HTR-8/SVneo (cell line): ENCODE measurements at places on chromosomes 2 and 18.
A peak's percentile ranks its signal among the peaks of the same experiment; 100 is the strongest.

DNA sequence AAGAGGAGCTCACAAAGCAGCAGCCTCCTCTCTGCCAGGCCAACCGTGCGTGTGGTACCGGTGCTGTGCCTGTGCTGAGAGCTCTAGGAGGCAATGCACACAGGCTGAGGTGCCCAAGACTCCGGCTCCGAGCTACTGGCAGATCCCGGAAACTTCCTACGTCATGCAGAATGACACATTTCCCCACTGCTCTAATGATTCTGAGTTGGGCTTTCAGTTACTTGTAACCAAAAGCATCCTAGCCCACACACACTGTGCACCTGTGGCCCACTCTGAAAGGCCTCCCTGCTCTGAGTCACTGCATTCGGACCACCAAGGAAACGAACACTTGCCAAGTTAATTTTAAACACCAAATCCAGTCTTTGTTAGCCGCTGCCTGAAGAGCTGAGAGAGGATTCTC is 9.3 kb upstream of the RNU4ATAC start:
- DNase-seq: no peak

DNA sequence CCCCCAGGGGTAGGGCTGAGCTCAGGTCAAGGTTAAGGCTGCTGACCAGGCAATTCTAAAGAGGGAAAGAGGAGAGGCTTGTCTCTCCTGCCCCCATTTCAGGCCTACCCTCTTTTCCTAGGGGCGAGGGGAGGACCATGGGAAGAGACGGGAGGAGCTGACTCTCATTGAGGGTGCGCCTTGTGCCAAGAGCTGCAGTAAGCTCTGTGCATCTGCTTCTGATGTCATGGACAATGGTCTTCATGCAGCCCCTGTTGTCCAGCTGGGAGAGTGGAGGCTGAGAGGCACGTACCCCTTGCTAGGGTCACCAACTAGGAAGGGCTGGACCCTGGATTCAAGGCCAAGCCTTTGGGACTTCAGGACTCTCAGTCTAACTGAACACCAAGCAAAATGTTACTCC is 45.2 kb downstream of the PTGR3 start:
- DNase-seq: no peak

- DNase-seq: no peak
Observed at GRCh38 chr2:241314226-241315092, 1.0 kb downstream of the HDLBP start.

DNA sequence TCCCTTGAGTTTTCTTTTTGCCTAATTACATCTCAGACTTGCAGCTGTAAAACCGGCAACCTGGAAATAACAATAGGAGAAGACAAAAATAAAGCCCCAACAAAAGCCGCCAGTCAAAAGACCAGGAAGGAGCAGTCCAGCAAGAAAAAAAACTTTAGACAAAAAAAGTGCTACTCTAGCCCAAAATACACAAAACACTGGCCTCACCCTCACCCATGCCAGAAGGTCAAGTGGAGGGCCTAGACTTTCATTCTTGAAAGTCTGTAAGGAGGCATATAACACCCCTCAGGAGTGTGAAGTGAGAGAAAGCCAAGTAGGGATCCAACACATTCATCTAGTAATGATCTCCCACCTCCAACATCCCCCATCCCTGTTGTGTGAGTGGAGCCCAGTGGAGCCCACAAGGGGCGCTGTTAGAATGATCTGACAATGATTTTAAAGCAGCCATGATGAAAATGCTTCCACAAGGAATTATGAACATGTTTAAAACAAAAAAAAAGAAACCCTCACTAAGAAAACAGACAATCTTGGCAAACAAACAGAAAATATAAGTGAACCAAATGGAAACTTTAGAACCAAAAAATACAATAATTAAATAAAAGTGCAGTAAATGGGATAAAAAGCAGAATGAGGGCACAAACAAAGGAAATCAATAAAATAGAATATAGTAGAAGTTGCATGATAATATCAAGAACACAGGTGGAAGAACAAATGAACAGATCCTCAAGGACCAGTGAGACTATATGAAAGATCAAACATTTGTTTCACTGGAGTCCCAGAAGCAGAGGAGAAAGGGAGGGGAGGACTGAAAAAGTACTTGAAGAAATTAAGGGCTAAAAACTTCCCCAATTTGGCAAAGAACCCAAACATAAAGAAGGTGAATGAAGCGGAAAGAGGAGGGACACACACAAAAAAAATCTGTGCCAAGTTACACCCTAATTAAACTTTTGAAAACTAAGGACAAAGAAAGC is 23.9 kb downstream of the SESTD1 start:
- no peak for DNase-seq

- no peak for DNase-seq
Observed at GRCh38 chr2:17540813-17541530, 476 bp downstream of the VSNL1 start.

- DNase-seq: no peak
Observed at GRCh38 chr2:69304656-69305055, 82.4 kb downstream of the GFPT1 start.

GRCh38 chr2:190791347-190791975 is 89.2 kb upstream of the GLS start:
- peak; percentile 27 for DNase-seq

DNA sequence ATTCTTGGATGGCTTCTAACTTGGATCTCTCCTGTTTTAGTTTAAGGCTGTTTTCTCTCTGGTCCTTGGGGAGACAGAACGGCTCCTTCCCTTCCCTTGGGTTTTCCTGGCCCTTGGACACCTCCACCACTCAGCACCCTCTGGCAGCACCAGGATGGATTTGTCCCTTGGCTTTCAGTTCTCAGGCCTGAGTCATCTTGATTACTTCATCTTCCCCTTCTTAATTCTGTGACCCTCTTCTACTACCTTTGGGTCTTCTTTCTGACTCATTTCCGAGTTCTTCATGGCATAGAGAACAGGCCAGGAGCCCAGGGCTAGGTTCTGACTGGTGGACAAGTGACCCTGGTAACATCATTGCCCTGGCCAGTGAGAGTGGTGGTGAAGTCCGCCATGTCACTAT is 14.9 kb downstream of the IGFBP2 start:
- DNase-seq: no peak

GRCh38 chr18:9719421-9719981 is 11.4 kb downstream of the RAB31 start:
- peak; percentile 73 for DNase-seq

GRCh38 chr18:72866901-72867745 is 664 bp downstream of the NETO1 start:
- no peak for DNase-seq

- DNase-seq: no peak
Observed at GRCh38 chr2:99763764-99764163, 273.9 kb upstream of the REV1 start.

- DNase-seq: no peak
Observed at GRCh38 chr2:124920448-124920847, 895.4 kb downstream of the CNTNAP5 start.

GRCh38 chr2:116585669-116586327 is 1228.7 kb upstream of the DDX18 start:
- DNase-seq: no peak

DNA sequence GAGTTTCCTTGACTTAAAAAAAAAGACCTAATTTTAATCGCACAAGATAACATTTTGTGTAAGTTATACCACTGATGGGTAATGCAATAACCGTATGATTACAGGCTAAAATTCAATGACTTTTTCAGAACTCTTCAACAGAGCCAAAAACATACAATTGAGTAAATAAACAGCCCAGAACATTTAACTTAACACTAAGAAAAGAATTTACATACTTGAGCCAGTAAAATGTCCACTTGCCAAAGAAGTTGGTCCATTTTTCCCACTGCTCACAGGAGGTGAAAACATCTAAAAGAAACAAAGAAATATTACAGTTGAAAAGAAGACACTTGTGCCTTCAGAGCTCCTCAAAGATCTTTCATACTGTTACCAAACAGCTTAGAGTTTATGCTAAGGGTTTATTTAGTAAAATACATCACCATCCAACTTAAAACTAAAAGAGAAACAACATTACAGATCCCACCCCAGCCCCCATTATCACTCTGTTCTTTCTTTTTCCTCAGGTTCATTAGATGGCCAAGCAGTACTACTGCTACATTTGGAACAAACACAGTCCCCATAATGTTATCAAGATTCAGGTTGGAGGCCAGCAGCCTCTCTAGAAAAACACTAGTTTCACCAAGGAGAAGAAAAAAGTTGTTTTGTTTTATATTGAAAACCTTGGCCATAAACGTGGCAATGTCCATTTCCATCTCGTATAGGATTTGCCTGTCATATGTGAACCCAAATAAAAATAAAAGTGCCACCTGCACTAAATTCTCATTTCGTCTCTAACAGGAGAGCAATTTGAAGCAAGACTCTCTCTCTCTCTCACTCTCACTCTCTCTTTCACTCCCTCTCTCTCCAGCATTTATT is 2.7 kb downstream of the TCF4 start:
- no peak for DNase-seq

- no peak for DNase-seq
Observed at GRCh38 chr18:13455960-13456481, 237.5 kb downstream of the LDLRAD4 start.

GRCh38 chr2:116098049-116098448 is 1655.6 kb downstream of the DPP10 start:
- no peak for DNase-seq

- no peak for DNase-seq
Observed at GRCh38 chr2:232897598-232898408, 27.7 kb downstream of the SNORC start.

- no peak for DNase-seq
Observed at GRCh38 chr2:238790833-238791230, 57.1 kb upstream of the TWIST2 start.

GRCh38 chr18:7147399-7147798 is 29.8 kb upstream of the LAMA1 start:
- no peak for DNase-seq

DNA sequence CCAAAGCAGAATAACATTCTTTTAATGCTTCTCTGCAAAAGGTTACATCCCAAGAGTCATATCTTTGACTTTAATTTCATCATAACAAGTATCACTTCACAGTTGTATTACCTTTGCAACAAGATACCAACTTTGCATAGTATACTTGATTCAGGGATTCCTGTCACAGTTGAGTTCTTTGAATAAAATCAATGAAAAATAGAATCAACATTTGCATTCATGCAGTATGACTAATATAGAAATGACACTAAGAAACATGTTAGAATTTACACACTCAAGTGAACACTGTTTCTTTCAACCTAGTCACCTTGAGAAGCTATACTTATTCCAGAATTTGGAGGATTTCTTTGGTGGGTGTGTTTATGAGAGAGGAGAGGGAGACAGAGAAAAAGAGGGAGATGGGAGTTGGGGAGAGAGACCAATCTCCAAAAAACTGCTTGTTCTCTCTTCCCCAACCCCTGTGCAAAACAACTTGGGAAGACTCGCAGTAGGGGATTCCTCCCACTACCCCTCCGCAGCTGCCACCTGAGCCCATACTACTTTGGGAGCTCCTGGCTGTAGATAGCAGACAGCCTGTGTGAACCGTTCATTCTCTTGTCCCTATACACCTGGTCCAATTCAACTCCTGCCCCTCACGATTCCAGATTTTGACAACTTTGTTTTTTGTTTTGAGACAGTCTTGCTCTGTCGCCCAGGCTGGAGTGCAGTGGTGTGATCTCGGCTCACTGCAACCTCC is 57.7 kb downstream of the PELI1 start:
- no peak for DNase-seq

GRCh38 chr2:75524276-75524911 is 36.3 kb downstream of the EVA1A start:
- no peak for DNase-seq

GRCh38 chr2:33168922-33169321 is 222.2 kb downstream of the LTBP1 start:
- no peak for DNase-seq

GRCh38 chr2:1756456-1756855 is 12.1 kb upstream of the PXDN start:
- no peak for DNase-seq

GRCh38 chr2:180781276-180781675 is 199.1 kb upstream of the UBE2E3 start:
- DNase-seq: no peak
